ENCODE measurements at places on chromosomes 16 and 17.

GRCh38 chr17:30291543-30292285, at the start of gene BLMH:
Gene BLMH (minus strand): TSS chr17:30291944. CDS start chr17:30291819, 125 bp downstream.
- DNase-seq, result peak; percentile 91

DNA sequence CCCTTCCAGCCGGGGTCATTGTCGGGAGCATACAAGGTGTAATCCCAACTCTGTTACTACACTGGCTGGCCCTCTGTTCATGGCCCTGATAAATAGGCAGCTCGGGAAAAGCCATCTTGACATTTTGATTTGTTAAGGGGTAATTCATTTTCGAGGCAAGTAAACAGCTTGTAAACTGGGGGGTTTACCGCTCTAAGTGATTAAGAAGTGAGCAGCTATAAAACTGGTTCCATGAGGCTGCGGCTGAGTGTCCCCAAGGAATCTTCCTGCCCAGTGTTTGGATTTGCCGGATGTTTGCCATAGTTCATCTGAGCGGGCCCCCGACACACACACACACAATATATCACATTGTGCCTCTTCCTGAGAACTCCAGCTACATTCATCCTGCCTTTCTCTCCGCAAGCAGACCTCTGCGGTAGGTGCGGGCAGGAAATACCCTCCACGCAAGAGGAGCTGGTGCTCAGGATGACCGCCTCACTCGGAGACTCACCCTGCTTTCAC, 92.2 kb downstream of the SOCS1 start:
- DNase-seq, result peak; percentile 77

GRCh38 chr16:66263168-66263972, 103.1 kb upstream of the CDH5 start:
- DNase-seq, result peak; percentile 69

DNA sequence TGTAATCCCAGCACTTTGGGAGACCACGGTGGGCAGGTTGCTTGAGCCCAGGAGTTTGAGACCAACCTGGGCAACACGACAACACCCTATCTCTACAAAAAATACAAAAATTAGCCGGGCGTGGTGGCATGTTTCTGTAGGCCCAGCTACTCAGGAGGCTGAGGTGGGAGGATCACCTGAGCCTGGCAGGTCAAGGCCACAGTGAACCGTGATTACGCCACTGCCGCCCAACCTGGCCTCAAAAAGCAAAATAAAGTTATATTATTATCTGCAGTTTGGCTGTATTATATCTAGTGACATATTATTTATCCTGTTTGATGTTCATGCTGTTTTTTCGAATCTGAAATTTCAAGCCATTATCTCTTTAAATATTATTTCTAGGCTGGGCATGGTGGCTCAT, 26.5 kb downstream of the ST3GAL2 start:
- no peak for DNase-seq

DNA sequence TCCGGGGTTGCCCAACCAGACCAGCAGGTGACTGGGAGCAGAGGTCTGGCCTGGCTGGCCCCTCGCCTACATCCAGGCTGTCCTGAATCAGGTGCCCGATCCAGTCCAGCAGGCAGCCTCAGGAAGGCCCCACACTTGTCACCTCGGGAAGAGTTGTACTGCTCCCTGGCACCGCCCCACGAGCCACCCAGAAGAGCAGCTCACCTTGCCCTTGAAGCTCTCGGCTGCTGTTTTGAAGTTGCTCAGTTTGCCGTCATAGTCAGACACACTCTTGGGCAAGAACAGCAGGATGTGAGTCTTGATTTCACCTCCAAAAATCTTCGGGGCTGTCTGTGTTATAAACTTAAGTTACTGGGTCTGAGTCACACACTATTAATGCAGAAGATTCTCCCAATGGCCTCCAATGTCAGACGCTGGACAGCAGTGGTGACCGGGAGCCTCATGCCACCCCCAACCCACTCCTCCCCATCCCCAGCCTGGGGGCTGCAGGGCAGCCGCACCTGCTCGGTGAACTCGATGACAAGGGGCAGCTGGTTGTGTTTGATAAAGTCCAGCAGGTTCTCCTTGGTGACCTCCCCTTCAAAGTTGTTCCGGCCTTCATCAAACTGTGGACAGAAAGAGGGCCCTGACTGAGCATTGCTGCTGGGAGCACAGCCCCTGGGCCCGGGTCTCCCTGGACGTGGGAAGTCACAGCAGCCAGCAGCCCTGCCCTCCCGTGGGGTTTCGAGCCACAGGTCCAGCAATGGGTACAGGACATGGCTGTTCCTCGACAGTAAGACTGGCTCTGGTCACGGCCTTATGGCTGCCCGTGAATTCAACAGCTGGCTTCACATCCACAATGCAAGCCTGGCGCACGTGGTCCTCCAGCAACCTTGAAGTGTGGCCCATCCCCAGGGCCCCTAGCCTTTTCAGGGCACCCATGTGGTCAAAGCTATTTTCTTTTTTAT, 12.2 kb upstream of the PPP1R27 start:
- DNase-seq, result no peak

DNA sequence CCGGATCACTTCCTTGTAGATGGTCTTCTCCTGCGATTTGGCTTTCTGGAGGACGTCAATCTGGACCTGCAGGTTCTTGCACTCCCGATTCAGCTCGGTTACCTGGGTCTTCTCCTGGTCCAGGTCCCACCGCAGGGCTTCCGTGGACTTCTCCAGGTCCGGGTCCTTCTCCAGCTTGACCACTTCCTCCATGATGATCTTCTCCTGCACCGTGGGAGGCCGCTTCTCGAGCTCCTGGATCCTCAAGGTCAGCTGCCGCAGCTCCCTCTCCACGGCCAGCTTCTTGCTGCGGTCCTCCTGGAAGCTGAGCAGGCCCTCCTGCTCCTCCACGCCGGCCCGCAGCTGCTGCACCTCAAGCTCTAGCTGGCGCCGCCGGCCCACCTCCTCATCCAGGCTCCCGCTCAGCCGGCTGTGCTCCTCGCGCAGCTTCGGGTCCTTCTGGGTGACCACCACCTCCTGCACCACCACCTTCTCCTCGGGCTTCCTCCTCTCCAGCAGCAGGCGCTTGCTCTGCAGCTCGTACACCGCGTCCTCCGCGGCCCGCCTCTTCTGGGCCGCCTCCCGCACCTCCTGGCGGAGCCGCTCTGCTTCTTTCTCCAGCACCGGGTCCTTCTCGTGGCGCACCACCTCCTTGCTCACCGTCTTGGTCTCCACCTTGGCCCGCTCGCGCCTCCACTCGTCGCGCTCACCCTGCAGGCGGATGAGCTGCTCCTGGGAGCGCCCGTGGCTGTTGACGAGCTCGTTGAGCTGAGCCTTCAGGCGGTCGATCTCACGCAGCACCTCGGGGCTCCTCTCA, 8.2 kb downstream of the CDK3 start:
- no peak for DNase-seq

DNA sequence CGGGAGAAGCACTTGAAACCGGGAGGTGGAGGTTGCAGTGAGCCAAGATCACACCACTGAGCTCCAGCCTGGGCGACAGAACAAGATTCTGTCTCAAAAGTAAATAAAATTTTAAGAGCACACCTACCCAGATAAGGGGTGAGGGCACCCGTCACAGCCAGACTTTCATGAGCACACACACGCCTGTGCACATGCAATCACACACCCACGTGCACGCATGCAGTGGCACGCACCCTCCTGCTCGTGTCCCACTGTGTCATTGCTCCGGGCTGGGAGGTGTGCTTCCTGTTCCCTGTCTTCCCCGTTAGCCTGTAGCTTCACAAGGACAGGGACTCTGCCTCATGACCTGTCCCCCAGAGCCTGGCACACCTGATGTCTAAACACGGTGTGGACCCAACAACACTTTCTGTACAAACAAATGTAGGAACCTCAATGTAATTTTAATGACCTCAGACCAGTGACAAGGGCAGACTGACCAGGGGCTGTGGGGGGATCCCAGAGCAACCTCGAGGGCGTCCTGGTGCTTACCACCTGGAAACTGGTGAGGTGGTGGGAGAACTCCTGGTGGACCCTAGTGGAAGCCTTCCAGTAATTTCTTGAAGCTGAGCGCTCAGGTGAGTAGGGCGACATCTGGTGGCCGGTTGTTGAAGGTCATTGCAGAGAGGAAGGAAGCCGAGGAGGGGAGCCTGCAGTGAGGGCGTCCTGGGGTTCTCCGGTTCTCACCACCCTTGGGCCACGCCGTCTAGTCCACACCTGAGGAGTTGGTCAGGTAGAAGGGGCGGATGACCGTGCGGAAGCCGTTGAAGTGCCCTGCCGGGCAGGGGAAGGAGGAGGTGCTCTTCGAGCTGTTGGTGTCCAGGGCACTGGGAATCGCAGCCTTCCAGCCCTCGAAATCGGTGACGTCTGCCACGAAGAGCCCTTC, 8.6 kb downstream of the LGALS3BP start:
- DNase-seq, result peak; percentile 91

DNA sequence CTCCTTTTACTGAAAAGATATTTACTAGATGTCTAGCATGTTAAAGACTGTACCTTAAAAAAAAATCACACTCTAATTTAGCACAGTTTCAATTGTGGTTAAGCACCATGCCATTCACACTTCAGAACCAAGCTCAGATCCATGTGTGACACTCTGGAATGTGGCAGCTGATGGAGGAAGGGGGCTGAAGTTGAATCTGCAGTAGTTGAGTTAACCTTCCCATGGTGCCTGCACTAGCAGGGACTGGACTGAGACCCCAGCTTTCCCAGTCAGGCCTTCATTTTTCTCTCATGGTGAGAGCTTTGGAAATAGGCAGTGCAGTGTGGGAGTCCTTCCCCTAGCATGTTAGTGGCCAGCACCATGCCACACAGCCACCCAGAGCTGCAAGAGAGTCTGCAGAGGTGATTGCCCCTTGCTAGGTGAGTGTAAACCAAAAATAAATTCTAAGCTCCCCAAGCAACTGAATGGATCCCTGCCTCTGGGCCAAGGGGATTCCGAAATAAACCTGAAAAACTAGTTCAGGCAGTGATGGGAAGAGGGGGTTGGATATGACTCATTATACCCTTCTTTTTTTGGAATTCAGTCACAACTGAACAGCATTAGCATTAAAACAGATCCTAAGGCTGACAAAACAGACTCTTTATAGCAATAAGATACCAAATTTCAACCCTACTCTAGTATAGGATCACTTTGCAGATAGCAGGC, 208.5 kb downstream of the WWOX start:
- DNase-seq, result no peak

- DNase-seq, result peak; percentile 67
Measured at GRCh38 chr17:11899537-11899942, 97.7 kb downstream of the ZNF18 start.

- no peak for DNase-seq
Measured at GRCh38 chr16:53805752-53806151, 101.8 kb downstream of the FTO start.

DNA sequence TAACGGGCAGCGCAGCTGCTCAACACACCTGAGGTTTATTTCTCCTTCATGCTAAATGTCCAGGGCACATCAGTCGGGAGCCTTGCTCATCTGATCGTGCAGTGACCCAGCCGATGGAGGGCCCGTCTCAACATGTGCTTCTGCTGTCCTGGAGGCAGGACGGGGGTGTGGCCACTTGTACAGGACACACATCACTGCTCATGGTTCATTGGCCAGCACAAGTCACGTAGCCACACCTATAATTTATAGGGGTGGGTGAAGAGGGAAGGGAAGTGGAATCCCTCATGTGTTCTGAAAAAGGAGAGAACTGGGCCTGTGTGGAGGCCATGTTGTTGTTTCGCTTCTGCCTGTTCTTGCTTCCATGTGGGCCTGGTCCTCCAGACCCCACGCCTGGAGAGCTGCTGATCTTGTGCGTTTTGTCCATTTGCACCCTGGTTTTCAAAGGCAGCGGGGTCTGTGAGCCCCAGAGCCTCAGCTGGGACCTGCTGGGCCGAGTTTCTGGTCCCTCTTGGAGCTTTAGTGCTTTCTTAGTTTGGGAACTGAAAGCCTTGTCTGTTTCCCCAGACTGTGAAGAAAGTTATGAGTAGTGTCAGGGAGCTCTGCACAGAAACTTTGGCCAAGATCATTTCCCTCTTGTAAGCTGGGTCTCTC, 60.5 kb downstream of the CMIP start:
- DNase-seq, result no peak

- DNase-seq, result no peak
Measured at GRCh38 chr16:18060351-18060750, 276.2 kb downstream of the NPIPA8 start.

DNA sequence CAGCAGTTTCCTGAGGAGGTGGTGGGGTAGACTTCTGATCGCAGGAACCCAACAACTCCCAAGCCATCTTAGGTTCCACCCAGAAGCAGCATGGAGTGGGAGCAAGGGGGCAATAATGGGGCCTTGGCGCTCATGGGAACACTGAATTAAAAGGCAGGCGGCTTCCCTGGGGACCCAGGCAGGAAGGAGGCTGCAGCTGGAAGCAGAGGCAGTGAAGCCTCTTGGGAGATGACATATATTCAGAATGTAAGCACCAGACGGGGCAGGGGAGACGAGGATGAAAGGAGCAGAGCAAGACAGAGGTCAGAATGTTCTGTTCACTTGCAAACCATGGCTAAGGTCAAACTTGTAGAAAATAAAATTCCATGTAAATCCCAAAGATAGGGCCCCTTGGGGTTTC, 2.9 kb downstream of the HIGD1B start:
- DNase-seq, result no peak

GRCh38 chr17:75001915-75002843, 10.3 kb upstream of the MRPL58 start:
- DNase-seq, result no peak

DNA sequence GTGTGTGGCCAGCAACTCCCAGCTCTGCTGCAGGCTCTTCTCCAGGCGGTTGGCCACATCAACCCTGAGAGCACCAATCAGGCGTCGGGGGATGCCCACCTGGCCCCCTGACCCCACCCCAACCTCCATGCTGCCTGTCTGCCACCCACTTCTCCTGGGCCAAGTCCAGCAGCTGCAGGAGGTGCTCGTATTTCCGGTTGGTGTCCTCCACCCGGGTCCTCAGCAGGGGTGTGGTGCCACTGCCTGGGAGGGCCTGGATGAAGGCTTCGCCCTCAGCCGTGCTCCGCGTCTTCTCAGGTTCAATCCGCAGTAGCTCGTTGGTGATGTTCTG, 44.6 kb downstream of the UBN1 start:
- DNase-seq, result no peak

DNA sequence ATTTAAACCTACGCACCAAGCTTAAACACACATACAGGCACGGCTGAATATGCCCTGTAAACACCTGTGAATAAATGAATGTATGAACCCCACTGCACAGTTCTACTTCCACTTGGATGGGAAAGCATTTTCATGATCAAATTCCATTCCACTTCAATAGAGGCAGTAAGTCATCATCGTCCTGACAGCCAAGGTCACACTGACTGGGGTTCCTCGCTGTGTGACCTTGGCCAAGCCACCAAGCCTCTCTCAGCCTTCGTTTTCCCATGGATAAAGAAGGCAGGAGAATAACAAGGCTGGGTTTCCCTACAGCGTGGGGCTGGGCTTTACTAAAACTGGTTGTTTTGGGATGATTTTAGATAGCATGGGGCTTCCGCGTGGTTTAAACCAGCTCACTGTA, 82.8 kb downstream of the TBC1D16 start:
- no peak for DNase-seq

DNA sequence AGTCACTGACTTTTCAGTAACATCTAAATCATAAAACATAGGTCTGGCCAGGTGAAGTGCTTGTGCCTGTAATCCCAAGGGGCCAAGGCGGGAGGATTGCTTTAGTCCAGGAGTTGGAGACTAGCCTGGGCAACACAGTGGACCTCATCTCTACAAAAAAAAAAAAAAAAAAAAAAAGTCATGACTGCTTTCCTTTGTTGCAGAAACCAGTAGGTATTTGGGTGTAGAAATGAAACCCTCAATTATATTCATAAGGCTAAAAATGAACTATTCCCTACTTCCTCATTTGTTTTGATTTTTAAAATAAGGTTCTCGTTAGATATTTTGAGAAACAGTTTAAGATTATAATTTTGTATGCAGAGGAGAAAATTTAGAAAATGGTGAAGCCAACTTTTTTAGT, 26.0 kb downstream of the PITPNC1 start:
- no peak for DNase-seq
